ENCODE measurements at places on chromosomes 5 and 9.
A peak's percentile ranks its signal among the peaks of the same experiment; 100 is the strongest.

DNA sequence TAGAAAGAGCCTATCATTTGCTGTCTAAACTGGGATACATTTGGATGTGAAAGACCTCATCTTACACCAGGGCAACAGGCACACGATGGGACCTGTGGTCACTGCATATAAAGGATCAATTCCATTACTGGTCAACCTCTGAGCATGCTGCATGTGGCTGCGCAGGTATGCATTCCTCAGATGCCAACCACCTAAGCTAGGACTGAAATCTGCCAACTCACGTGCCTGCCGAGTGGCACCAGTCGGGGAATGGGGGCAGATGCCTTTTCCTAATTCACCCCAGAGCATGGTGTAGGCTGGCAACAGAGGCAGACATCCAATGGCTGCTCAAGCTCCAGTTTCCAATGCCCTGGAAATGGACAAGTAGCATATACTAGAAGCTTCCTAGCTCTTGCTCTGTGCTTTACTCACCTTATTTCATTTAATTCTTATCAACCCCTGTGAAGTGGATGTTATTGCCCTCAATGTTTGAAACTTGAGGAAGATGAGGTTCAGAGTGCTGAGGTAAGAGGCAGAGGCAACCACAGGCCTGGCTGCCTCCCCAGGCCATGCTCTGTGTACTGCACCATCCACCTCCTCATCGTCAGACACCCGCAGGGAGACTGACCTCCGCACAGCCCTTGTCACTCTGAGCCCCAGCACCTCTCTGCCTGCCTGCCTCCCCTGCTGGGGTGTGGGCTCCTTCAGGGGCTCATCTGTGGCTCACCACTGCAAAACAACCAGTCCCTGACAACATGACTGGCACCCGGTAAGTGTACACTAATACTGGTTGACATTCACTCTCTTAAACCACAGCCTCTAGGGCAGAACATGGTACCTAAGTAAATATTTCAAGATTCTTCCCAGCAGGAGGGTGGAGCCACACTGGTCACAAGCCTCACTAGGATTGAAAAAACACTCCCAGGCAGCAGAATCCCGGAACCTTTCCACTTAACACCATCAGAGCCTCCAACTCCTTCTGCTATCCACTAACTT, 228.5 kb downstream of the CRB2 start:
- DNase-seq = no peak

DNA sequence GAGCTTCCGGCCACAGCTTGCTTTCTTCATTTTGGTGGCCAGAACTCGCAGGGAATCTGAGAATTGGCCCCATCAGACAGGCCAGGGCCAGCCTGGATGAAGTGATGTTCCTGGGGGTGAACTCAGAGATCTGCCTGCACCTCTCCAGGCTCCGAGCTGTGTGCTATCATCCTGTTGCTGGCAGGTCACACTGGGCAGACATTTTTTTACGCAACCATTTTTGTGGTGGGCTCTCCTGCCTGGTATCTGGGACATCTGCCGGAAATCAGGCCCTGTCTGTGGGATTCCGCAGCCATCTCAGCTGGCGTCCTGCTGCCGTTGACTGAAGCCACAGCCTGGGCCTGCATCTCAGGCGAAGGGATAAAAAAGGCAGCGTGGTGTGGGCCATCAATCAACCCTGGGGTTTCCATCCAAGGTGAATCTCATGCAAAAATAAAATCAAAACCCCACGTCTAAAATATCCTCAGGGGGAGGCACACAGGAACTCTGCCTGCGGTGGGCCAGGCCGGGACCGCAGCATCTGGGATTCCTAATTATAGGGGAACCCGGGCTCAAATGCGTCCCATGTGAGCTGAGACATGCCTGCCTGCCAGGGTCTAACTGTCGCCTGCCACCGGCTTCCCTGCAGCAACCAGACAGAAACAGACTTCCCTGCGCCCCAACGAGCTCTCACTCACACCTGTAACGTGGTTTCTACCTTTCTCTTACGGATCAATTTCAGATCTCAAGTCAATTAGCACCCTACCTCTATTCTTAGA, 174.3 kb downstream of the SYK start:
- no peak for DNase-seq

DNA sequence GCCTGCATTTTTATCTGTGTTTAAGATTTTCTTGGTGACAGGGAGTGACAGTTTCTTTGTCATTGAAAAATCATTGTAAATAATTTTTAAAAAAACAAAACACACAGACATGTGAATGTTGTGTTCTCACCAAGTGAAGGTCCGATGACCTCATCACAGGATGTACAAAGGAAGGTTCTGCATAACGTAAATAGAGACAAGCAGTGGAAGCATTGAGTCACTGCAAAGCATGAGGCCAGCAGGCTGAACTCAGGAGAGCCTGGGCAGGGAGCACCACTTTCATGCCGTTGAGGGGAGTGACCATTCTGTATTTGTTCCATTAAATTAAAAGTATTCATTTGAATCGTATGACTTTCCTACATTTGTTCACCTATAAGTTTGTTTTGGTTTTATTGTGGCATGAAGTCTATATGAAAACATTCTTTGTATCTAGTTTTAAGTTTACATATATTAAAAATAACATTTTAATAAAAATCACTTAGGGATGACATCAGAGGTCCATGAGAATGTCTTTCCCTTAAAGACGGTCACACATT, 70.4 kb upstream of the TLE1 start:
- no peak for DNase-seq

- DNase-seq = peak; percentile 74
Observed at GRCh38 chr9:129496473-129497004, 124.4 kb downstream of the C9orf50 start.

DNA sequence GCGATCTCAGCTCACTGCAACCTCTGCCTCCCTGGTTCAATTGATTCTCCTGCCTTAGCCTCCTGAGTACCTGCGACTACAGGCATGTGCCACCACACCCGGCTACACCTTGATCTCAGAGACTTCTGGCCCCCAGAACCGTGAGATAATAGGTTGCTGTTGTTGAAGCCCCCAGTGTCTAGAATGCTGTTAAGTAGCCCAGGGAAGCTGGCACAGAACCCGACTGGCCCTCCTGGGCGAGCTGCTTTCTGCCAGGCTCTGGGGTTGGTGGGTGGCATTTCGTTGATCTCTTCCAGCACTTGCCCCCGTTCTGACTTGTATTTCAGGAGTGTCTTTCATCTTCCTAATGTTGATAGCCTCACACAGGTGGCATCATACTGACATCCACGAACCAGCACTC, 807.1 kb downstream of the CDH9 start:
- no peak for DNase-seq

GRCh38 chr9:114017741-114018715, 60.1 kb downstream of the AMBP start:
- DNase-seq = no peak

- no peak for DNase-seq
Observed at GRCh38 chr9:87594194-87594593, 96.5 kb downstream of the DAPK1 start.

DNA sequence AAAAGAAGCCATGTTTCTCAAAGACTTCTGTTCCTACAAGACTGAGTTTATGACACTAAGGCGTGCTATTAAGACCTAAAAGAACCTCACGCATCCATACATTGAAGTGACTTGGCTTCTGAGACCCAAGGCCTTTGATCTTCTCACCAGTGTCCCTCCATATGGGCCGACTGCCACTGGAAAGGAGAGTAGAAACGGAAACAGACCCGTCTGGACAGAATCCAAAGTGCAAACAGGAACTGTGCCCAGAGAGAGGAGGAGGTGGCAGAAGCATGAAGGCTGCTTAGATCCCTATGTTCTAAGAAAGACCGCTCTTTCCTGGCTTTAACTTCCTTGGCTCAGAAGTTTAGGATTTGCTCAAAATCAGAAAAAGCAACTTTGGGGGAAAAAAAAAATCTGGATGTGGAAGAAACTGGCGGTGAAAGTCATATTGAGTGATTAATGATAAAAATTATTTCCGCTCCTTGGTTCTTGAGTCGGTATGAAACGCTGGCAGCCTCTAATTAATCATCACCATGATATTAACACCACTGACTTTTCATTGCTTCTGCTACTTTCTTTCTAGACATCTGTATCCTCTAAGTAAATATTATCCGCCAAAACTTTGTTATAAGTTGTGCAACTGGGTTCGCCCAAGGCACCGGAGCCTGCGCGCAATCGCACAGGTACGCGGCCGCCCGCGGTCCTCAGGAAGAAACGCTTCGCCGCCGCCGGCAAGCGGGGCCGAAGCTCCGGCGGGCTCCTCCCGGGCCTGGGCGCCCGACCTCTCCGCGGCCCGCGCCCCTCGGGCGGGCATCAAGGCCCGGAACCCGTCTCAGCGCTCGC, 726 bp downstream of the DAP start:
- DNase-seq = peak; percentile 44

- DNase-seq = no peak
Observed at GRCh38 chr5:148817606-148818005, 8.8 kb upstream of the ADRB2 start.

DNA sequence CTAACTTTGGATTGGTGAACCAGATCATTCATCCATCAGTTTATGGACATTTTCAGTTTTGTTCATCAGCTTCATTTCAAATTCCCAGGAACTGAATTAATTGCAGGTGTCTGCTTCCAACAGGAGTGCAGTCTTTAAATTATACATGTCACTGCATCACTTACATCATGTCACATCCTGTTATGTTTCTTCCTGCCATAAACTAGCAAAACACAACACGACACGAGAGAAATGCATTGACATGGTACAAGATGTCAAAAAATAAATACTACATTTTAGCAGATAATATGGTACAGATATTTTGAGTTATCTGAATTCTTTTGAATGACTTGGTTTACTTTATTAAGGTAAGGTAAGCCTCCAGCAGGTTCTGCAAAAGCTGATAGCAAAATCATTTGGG, 415.5 kb downstream of the NR2F1-AS1 start:
- no peak for DNase-seq

DNA sequence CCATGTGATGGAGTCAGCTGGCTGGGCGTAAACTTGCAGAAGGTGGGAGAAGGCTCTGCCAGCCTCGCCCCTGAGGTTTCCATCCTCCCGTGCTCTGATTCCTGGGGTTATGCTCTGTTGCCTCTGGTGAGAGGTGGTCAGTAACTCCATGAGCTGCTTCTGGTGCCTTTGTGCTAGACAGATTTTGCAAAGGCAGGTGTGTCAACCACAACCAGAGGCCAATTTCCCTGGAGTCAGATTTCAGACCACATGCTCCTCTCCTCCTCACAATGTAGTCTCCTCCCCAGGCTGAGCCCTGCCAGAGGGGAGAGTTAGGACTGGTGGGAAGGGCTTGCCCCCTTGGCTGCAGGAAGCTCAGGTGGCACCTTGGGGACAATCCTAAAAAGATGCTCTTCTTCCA, 38.8 kb upstream of the TENT4A start:
- no peak for DNase-seq

DNA sequence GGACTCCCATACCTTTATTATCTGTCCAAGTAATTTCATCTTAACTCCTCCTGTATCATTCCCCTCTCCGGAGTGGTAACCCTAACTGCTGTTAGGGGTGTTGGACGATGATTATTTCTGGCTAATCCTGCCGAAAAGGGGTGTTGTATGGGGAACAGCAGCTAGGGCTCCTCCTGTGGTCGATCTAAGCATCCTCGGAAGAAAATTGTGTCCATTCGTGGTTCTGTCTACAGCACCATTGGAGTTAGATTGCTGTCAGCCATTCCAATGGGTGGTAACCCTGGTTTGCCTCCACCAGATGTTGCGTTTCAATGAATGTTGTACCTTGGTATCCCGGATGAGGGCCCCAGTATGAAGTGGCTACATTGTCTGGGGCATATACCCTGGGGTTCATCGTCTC, 35.6 kb upstream of the LMNB1 start:
- DNase-seq = no peak

GRCh38 chr9:89654025-89654662, 49.3 kb downstream of the GADD45G start:
- DNase-seq = no peak

DNA sequence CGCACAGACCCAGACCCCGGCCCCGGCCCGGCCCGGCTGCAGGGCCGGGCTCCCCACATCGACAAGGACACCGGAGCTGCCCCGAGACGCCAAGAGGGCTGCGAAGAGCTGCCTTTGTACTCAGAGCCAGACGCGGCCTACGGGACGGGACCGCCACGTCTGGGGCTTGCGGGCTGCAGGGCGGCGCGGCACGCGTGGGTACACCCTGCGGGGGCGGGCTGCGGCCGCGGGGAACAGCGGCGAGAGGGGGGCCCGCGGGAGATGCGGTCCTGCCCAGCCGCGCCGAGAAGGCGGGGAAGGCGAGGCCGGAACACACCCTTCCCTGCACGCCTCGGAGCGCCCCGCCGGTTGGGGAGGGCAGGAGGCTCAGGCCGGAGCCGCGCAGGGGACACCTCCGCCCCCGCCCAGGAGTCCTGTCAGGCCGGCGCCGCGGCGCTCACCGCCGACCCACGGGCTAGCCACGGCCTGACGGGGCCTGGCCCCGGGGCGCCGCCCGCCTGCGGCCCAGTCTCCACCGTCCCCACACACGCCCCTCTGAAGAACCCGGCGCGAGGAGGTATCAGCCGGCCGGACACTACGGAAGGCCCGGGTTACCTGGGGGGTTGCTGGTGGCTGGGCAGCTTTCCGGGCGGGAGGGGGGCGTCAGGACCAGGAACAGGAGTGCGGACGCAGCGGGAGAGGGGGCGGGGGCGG, 478 bp downstream of the RAB14 start:
- no peak for DNase-seq

DNA sequence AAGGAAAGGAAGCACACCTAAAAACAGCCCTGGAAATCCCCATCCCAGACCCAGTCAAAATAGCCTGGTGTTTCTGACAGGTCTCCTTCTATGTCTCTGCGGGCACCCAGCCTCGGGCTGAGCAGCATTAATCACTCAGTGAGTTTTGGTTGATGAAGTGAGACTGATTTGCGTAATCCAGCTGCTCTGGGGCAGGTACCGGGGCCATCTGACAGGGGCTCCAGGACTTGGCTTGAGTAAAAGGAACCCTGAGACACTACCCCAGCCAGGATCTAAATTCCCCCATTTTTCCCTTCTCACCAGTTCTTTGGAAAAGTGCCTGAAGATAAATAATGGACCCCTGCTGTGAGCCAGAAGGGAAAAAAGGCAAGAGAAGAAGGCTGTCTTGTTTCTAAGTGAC, 596 bp downstream of the SLC28A3 start:
- DNase-seq = no peak

DNA sequence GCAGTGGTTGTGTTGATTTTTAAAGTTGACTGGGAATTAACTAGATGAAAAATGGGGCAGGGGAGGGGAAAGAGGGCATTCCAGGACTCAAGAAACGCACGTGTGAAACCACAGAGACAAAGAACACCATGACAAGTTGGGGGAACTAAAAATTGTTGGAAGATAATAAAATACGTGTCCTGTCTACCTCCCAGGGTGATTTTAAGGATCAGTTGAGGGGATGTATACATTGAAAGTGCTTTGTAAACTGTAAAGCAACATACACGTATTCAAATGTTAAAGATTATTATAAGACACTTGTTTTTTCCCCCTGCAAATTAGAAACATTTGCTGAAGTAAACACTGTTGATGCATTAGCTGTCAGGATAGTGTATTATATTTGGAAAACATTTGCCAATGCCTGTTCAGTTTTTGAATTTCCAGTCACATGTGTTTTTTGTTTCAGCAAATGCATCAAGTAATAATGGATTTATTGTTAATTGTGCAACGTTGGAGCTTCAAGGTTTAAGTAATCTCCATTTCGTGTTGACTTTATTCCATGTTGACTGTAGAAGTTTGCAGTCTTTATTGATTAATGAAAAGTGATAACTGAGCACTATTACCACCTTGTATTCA, 412.7 kb downstream of the ACTL7B start:
- DNase-seq = no peak
